Vagina (tissue), 2 donors: ENCODE measurements at places on chromosomes 6 and 20.

DNA sequence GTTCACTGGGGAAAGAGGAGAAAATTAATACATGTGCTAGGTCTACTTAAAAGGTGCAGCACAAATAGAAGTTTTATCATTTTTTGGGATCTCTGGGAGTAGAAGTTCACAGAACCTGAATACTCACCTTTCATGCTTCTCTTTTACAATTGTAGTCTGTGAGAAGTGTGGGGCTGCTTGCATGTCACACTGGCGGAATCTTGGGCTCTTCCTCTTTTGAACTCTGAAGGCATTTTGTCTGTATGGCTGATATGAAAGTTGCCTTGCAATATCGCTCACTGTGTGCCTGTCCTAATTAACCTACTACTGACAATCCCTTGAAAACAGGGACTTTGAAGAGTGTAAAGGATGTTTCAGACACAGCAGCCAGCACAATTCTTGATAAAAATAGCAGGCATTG is 65.9 kb upstream of the CLDN20 start:
- no peak overlapping the region for H3K4me3 ChIP-seq
- no peak for DNase-seq
- H3K27ac ChIP-seq = no peak overlapping the region
- H3K4me1 ChIP-seq = peaks cover 18% of the 10 kb centered on the region
- H3K36me3 ChIP-seq = no peaks in the 10 kb centered on the region

GRCh38 chr20:63222541-63222940 is 6.6 kb upstream of the YTHDF1 start:
- H3K27me3 ChIP-seq = no peaks in the 10 kb centered on the region
- H3K27ac ChIP-seq = no peak overlapping the region

- H3K4me1 ChIP-seq = peaks cover 85% of the 10 kb centered on the region
- H3K4me3 ChIP-seq = peak overlapping the region; percentile 58
- no peaks in the 10 kb centered on the region for H3K27me3 ChIP-seq
- peak overlapping the region; percentile 94 for H3K27ac ChIP-seq
- no peaks in the 10 kb centered on the region for H3K36me3 ChIP-seq
These were observed 977 bp downstream of the TNXB start for GRCh38 chr6:32108094-32108627.

- H3K27me3 ChIP-seq = no peaks in the 10 kb centered on the region
- no peak overlapping the region for H3K4me3 ChIP-seq
- H3K4me1 ChIP-seq = peaks cover 36% of the 10 kb centered on the region
- DNase-seq = no peak
These were observed 22.4 kb downstream of the SASH1 start for GRCh38 chr6:148365041-148365440.

DNA sequence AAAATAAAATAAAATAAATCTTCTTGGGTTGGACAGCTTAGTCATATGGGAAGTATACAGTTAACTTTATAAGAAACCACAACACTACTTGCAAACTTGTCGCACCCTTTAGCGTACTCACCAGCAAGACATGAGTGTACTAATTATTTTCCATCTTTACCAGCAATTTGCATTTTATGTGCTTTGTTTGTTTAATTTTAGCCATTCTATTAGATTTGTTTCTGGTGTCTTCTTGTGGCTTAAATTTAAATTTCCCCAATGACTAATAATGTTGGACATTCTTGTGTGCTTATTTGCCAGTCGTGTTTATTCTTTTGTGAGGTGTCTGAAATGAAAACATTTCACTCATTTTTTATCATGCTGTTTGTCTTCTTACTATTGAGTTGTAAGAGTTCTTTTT is 1172.2 kb upstream of the CITED2 start:
- no peak overlapping the region for H3K27ac ChIP-seq
- H3K36me3 ChIP-seq = no peaks in the 10 kb centered on the region
- no peak for DNase-seq

- no peak for DNase-seq
- H3K4me3 ChIP-seq = no peak overlapping the region
- H3K36me3 ChIP-seq = no peaks in the 10 kb centered on the region
- no peak overlapping the region for H3K27ac ChIP-seq
- H3K4me1 ChIP-seq = no peaks in the 10 kb centered on the region
These were observed 1017.3 kb downstream of the KIF16B start for GRCh38 chr20:15555913-15556312.

- no peaks in the 10 kb centered on the region for H3K36me3 ChIP-seq
- peaks cover 9% of the 10 kb centered on the region for H3K4me1 ChIP-seq
- H3K4me3 ChIP-seq = no peak overlapping the region
- DNase-seq = no peak
- no peaks in the 10 kb centered on the region for H3K27me3 ChIP-seq
- H3K27ac ChIP-seq = no peak overlapping the region
These were observed 38.3 kb upstream of the DUSP22 start for GRCh38 chr6:254016-254415.

DNA sequence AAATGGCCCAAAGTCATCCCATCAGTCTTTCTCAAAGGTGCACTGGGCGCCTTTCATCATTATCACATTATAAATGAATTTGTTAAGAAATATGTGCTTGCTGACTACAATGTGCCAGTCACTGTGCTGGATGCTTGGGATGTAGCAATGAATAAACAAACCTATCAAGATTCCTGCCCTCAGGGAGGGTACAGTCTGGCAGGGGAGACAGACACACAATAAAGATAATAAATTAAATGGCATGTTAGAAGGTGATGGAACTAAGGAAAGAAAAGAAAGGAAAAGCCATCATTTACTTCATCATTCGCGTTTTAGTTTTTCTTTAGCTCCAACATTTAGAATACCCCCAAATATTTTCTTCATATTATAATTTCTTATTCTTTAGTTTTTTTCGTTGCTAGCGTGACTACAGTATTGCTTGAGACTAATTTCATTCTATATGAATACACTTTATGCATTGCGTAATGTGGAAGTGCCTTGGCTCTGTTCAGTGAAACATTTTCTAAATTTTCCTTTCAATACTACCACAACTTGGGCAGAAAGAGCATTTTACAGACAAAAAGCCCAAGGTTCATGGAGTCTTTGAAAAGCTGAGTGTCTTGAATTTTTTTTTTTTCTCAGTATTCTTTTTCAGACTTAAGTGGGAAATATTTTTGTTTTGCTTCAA is 48.7 kb upstream of the CITED2 start:
- no peaks in the 10 kb centered on the region for H3K27me3 ChIP-seq
- H3K4me3 ChIP-seq = no peak overlapping the region
- DNase-seq = no peak
- no peaks in the 10 kb centered on the region for H3K36me3 ChIP-seq
- H3K27ac ChIP-seq = no peak overlapping the region

GRCh38 chr20:57735831-57736737 is 26.3 kb upstream of the PMEPA1 start:
- no peaks in the 10 kb centered on the region for H3K36me3 ChIP-seq
- no peak overlapping the region for H3K27ac ChIP-seq
- no peak for DNase-seq
- H3K27me3 ChIP-seq = no peaks in the 10 kb centered on the region

DNA sequence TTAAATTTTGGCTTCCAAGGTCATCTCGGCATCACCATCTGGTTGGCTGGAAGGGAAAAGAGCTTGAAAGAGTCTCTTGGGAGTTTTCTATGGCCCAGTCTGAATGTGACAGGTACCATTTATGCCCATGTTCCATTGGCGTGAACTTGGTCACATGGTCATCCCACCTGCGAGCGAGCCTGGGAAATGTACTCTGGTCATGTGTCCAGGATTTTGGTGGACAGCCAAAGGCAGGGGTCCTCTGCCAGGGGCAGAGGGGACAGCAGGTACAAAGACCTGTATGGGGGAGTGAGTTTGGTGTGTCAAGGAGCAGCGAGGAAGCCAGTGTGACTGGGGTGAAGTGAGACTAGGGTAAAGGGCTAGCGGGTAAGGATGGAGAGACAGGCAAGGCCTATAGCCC is 112.6 kb downstream of the CDC5L start:
- no peak overlapping the region for H3K27ac ChIP-seq
- no peak overlapping the region for H3K4me3 ChIP-seq
- H3K27me3 ChIP-seq = no peaks in the 10 kb centered on the region

DNA sequence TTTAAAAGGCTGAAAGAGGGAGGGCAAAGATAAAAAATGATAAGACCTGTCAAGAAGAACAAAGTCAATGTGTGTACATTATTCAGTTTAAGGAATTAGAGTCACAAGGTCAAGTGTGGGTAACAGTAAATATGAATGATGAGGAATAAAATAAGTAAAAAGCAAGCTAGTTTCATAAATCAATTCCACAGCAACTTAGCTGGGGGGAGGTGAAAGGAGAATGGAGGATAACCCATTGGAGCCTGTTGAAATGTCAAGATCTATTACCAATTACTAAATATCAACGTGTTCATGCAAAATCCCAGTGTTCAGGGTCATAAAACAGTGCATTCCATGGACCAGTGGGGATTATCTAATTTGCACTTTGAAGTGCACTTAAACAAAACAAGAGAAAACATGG is 242.9 kb downstream of the TBX18 start:
- H3K27me3 ChIP-seq = no peaks in the 10 kb centered on the region
- DNase-seq = no peak
- no peak overlapping the region for H3K27ac ChIP-seq
- no peaks in the 10 kb centered on the region for H3K4me1 ChIP-seq

GRCh38 chr6:127587875-127588274 is 10.9 kb downstream of the C6orf58 start:
- no peaks in the 10 kb centered on the region for H3K27me3 ChIP-seq
- no peaks in the 10 kb centered on the region for H3K4me1 ChIP-seq
- no peak overlapping the region for H3K27ac ChIP-seq
- H3K4me3 ChIP-seq = no peak overlapping the region

GRCh38 chr6:33757906-33758305 is 11.2 kb upstream of the IP6K3 start:
- H3K36me3 ChIP-seq = no peaks in the 10 kb centered on the region
- no peak for DNase-seq
- no peak overlapping the region for H3K4me3 ChIP-seq
- peaks cover 21% of the 10 kb centered on the region for H3K4me1 ChIP-seq
- no peaks in the 10 kb centered on the region for H3K27me3 ChIP-seq

- no peak for DNase-seq
- no peak overlapping the region for H3K27ac ChIP-seq
- no peak overlapping the region for H3K4me3 ChIP-seq
- no peaks in the 10 kb centered on the region for H3K36me3 ChIP-seq
- H3K27me3 ChIP-seq = no peaks in the 10 kb centered on the region
These were observed 83.7 kb upstream of the CCDC28A start for GRCh38 chr6:138689849-138690248.

GRCh38 chr6:150144294-150144868 is 1.5 kb downstream of the PPP1R14C start:
- peaks cover 23% of the 10 kb centered on the region for H3K4me1 ChIP-seq
- DNase-seq = no peak
- H3K27ac ChIP-seq = no peak overlapping the region
- peak overlapping the region; percentile 52 for H3K4me3 ChIP-seq
- H3K27me3 ChIP-seq = peaks cover 10% of the 10 kb centered on the region

GRCh38 chr20:37276494-37277252 is 12.8 kb upstream of the MANBAL start:
- no peaks in the 10 kb centered on the region for H3K36me3 ChIP-seq
- no peaks in the 10 kb centered on the region for H3K27me3 ChIP-seq
- peaks cover 11% of the 10 kb centered on the region for H3K4me1 ChIP-seq
- H3K27ac ChIP-seq = peak overlapping the region; percentile 69

DNA sequence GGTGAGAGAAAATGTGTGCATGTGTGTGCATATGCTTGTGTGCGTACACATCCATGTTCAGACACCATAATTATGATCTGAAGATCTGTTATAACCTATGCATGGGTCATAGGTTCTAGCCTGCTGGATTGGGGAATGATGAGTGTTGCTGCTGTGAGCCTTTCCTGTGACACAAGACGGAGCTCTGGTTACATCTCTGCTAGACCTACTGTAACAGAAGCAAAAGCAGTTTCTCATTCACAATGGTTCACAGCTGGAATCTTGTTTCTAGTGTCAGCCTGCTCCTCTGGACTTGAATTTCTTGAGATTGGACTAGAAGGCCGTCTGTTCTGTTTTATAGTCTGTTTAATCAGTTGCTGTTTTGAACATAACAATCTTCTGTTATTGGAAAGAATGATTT is 40.1 kb downstream of the DEFB114 start:
- H3K27me3 ChIP-seq = no peaks in the 10 kb centered on the region
- H3K4me3 ChIP-seq = no peak overlapping the region
- no peaks in the 10 kb centered on the region for H3K36me3 ChIP-seq
- no peaks in the 10 kb centered on the region for H3K4me1 ChIP-seq
- DNase-seq = no peak

DNA sequence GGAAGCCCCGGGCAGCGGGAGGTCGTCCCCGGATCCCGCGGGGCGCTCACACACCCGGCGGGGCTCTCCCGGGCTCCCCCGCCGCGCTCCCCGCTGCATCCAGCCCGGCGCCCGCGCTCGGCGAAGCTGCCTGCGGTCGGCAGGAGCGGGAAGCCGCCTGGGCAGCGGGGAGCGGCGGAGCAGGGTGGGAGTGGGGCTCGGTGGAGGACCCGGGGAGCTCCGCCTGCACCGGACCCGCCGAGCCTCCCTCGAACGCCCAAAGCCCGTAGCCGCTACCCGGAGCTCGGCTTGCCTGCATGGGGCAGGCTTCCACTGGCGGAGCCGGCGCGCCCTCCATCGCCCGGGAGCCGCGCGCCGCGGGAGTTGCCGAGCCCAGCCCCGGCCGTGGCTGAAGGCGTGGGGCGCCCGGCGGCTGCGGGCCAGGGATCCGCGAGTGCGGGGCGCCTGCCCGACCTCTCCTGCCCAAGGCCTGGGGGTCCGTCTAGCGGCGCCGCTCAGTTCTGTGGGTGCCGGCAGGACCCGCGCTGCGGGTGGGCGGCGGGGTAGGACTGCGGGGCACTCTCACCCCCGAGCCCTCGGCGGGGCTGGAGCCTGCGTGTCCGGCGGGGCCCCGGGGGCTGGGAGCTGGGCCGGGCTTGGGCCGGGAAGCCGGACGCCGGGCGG is 671 bp downstream of the CDH4 start:
- peak overlapping the region; percentile 52 for H3K4me3 ChIP-seq
- H3K36me3 ChIP-seq = no peaks in the 10 kb centered on the region
- peaks cover 7% of the 10 kb centered on the region for H3K4me1 ChIP-seq
